ENCODE measurements at places on chromosomes 1 and 21. TPM values are rescaled to one million over a fixed set of nuclear protein-coding genes. Genes with fewer than 3 reads are reported as not detected.

- DNase-seq = no peak
These were observed 58.8 kb upstream of the SPATA6 start for GRCh38 chr1:48530727-48531351.

DNA sequence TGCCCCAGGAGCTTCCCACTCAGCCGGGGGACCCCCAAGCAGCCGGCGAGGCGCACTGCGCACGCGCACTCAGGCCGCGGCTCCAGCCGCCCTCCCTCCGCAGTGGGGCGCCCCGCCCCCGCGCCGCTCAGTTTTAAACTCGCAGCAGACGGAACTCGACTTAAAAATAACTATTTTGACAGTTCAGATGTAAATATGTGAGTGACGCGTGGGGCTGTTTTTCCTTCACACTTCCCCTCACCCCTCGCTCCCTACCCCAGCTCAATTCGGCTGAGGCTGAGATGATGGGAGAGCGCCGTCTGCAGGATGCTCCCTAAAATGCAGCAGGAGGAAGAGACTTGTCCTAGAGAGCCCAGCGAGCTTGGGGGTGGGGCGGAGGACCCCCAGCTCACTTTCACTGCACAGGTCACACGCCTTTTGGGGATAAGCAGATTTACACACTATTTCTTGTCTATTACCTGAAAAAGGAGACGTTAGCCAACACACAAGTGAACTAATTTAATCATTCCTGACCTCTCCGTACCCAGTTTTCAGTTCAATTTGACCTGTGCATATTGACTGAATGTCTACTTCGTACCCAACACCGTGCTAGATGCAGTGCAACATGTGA, 8.9 kb upstream of the LEMD1 start:
- DNase-seq = no peak

Gene CNKSR1
- 5.7 TPM for total RNA-seq

Gene TSPAN2
- total RNA-seq = 5.2 TPM

- DNase-seq = no peak
These were observed 94.4 kb upstream of the COL6A1 start for GRCh38 chr21:45887120-45887611.

- no peak for DNase-seq
These were observed 66.8 kb downstream of the SLC27A3 start for GRCh38 chr1:153842006-153842471.

- no peak for DNase-seq
These were observed 42.3 kb upstream of the RUNX3 start for GRCh38 chr1:24972221-24972914.

DNA sequence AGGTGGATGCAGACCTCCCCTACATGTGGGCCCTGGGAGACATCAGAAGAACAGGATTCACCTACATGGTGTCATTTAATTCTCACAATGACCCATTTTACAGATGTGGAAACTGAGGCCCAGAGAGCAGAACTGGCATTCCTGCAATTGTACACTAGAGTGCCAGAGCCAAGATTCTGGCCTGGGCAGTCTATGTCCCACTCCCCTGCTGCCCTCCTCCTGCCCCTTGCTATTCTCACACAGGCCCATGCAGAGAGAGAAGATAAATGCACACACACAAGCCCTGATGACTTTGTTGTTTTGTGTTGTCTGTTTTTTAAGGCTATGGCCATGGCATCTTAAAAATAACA, 64.2 kb downstream of the EPHB2 start:
- no peak for DNase-seq

Gene DENND2C
- 3.3 TPM for total RNA-seq

Gene MAGI3
- 15.7 TPM for total RNA-seq

GRCh38 chr1:41545996-41546832, 61.7 kb upstream of the EDN2 start:
- no peak for DNase-seq

DNA sequence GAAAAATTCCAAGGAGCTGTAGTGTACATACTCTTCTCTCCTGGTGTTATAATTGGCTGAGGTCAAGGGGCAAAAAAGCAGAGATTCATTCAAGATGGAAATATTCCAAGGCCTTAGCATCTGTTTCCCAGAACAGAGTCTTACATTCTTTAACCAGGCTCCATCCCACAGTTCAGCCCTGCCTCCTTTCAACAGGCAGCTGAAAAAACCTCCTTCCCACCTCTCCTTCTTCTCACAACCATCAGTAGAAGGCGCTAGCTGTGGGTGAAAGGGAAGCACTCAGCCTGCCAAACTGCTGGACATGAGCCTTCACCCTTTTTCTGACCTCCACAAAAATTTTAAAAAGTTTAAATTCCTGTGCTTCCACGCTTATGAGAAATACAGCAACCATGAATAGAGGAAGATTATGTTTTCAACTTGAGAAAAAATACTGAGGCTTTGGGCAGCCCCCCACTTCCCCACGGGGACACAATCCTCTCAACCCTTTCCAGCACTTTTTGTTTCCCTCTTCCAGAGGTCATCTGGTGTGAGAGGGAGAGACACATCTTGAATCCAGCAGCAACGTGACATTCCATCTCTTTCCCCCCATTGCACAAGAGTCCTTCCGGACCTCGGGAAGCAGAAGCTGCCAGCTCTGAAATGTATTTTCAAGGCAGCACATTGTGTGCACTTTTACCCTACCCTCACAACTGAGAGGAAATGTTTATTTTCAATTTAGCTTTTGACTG, 43.2 kb upstream of the FMO2 start:
- peak; percentile 76 for DNase-seq

- DNase-seq = no peak
These were observed 83.0 kb downstream of the GPR161 start for GRCh38 chr1:168053681-168054080.

GRCh38 chr21:31475223-31475622, 131.2 kb upstream of the TIAM1 start:
- DNase-seq = no peak

Measured in tibial nerve (tissue), 4 donors.